ENCODE measurements at places on chromosomes 1 and 21. TPM values are rescaled to one million over a fixed set of nuclear protein-coding genes. Genes with fewer than 3 reads are reported as not detected.

Gene E2F2
- total RNA-seq, result 7.0 TPM

Gene KCNE2
- total RNA-seq, result not detected

Gene RPTN
- total RNA-seq, result not detected

DNA sequence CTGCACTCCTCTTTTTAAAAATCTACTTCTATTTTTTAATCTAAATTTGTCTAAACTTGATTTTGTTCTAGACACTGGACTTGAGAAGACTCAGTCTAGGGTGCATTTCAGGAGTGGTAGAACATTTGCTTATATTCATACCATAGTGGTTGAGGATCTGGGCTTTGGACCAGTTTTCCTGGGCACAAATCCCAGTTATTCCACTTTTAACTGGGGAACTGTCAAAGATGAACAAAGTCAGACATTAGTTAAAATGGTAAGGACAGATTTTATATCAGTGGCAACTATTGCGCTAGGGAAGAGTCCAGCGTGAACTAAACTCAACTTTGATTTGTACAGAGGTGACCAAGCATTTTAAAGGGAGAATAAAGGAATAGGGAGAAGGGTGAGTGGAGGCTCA lies 102.4 kb downstream of the FMN2 start:
- H3K4me3 ChIP-seq, result no peak overlapping the region
- H3K4me1 ChIP-seq, result no peaks in the 10 kb centered on the region
- no peaks in the 10 kb centered on the region for H3K27me3 ChIP-seq
- no peaks in the 10 kb centered on the region for H3K36me3 ChIP-seq
- DNase-seq, result no peak
- H3K27ac ChIP-seq, result no peak overlapping the region

GRCh38 chr21:41164981-41165655 lies 2.8 kb upstream of the BACE2 start:
- no peaks in the 10 kb centered on the region for H3K36me3 ChIP-seq
- DNase-seq, result no peak
- peaks cover 75% of the 10 kb centered on the region for H3K27me3 ChIP-seq
- peaks cover 12% of the 10 kb centered on the region for H3K4me1 ChIP-seq
- H3K27ac ChIP-seq, result no peak overlapping the region

DNA sequence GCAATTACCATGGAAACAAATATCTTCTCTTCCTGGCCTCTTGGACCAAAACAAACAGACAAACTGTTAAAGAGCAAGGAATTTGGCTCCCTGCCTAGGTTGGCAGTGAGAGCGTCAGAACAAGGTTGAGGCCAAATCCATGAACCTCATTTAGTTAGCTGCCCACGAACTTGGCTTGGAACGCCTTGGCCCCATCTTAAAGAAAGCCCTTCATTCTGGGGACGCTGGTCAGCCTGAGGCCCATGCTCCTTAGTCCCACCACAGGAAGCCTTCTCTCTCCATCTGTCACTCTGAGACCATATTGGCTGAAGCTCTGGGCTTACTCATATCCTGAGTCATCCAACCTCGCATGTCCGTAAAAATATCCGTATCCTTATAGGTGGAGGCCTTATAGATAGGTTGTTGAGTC lies 62.4 kb upstream of the DIRAS3 start:
- H3K27ac ChIP-seq, result no peak overlapping the region
- H3K4me1 ChIP-seq, result no peaks in the 10 kb centered on the region
- no peaks in the 10 kb centered on the region for H3K27me3 ChIP-seq
- DNase-seq, result no peak

GRCh38 chr1:81689531-81689941 lies 111.2 kb upstream of the ADGRL2 start:
- DNase-seq, result no peak
- no peaks in the 10 kb centered on the region for H3K36me3 ChIP-seq
- H3K4me3 ChIP-seq, result no peak overlapping the region
- no peak overlapping the region for H3K27ac ChIP-seq
- H3K27me3 ChIP-seq, result no peaks in the 10 kb centered on the region
- H3K4me1 ChIP-seq, result no peaks in the 10 kb centered on the region

DNA sequence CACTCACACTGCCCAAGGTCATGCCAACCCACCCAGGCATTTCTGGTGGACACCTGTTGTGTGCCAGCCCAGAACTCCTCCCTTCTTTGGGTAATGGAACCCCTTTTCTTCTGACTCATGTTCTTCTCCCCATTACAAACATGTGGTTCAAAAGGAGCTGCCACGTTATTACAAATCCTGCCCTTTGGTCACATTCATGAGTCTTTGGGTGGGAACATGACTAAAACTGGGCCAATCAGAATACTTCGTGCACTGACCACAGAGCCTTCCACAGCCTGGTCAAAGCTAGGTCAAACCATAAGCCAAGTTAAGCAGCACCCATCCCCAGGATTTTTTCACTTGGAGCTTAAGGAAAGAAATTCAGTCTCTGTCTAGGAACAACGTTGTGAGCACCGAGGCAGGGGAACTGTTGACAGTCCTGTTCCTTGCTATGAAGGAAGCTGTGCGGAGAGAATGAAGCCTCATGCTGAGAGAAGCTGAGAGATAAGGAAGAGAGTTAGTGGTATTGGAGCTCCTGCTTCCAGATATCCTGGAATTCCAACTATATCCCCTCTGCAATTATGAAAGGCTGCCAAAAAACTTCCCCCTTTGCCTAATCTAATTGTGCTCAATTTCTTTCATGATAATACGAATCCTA lies 46.8 kb upstream of the DIPK1A start:
- no peaks in the 10 kb centered on the region for H3K4me1 ChIP-seq
- no peaks in the 10 kb centered on the region for H3K27me3 ChIP-seq
- no peaks in the 10 kb centered on the region for H3K36me3 ChIP-seq
- DNase-seq, result no peak
- H3K27ac ChIP-seq, result no peak overlapping the region
- no peak overlapping the region for H3K4me3 ChIP-seq

DNA sequence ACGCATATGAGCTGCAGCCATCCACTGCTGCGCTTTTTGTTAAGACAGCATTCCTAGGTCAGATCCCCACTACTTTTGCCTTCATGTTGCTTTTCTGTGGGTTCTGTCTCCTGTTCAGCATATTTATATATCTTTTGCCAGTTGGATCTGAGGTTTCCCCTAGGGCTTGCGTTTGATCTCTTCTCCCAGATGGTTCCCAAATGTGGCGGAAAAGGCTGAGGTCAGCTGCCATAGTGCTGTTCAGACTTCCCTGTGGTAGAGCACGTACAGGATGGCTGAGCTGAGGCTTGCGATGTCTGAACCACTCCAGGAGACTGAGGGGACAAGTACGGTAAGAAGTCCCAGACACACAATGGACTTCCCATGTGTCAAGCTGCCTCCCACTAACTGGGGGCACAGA lies 39.8 kb downstream of the COL6A1 start:
- no peak overlapping the region for H3K27ac ChIP-seq
- no peak for DNase-seq
- H3K4me3 ChIP-seq, result no peak overlapping the region

DNA sequence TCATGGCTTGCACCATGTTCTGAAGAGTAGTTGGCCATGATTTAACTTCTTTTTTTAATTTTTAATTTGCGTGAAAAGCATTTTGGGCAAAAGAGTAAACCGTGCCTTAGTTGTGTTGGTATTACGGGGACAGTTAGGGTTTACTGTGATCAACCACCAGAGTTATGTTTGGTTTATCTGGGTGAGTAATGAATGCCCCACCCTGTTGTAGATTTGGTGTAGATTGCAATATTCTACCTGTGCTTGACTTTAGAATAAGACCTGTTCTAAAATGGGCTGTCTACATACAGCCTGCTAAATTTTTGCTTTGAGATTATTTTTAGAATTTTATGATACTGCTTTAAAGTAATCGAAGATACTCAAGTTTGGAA lies 1.4 kb downstream of the USP25 start:
- DNase-seq, result no peak
- H3K4me3 ChIP-seq, result peak overlapping the region; percentile 86
- peaks cover 14% of the 10 kb centered on the region for H3K4me1 ChIP-seq
- peaks cover 11% of the 10 kb centered on the region for H3K27me3 ChIP-seq
- H3K36me3 ChIP-seq, result no peaks in the 10 kb centered on the region

DNA sequence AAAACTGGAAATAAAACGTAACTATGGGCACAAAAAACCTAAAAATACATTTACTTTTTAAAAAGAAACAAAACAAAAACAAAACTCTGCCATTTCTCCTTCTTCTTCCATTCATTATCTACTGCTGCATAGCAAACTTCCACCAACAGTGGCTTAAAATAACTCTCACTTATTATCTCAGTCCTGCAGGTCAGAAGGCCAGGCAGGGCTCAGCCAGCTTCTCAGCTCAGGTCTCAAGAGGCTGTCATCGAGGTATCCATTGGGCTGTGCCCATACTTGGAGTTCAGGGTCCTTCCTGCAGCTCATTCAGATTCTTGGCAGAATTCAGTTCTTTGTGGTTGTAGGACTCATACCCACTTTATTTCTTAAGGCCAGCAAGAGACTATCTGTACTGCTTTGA lies 352.7 kb upstream of the PLD5 start:
- no peak overlapping the region for H3K27ac ChIP-seq
- H3K36me3 ChIP-seq, result no peaks in the 10 kb centered on the region
- DNase-seq, result no peak
- H3K4me3 ChIP-seq, result no peak overlapping the region
- H3K27me3 ChIP-seq, result no peaks in the 10 kb centered on the region

DNA sequence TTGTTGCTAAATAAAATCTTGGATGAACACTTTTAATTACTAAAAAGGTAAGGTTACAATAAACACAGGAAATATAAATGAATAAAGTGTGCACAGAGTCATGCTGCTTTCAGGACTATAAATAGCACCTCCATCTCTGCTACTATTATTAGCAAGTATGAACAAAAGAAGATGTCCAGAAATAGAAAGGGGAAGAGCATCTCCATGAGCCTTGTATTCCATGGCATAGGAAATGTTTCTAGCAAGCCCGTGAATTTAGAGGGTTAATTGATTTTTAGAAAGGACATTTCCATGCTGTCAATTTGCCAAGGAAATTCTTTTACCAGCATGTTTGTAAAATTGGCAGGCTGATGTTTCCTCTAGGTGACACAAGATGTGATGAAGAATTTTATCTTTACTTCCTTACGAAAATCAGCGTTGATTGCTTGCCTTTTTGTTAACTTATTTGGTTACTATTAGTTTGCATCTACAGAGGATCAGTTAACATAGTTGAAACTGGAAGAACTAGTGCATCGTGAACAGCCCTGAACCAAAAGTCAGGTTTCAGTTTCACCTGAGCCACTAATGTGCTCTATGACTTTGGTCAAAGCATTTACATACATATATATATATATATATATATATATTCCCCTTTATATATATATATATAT lies 45.3 kb downstream of the NR5A2 start:
- no peaks in the 10 kb centered on the region for H3K36me3 ChIP-seq
- no peak overlapping the region for H3K4me3 ChIP-seq
- DNase-seq, result no peak
- H3K27ac ChIP-seq, result no peak overlapping the region
